CD4-positive, alpha-beta T cell treated with Interleukin-15 for 4 hours (primary cell): ENCODE measurements at places on chromosomes 11 and 22.

DNA sequence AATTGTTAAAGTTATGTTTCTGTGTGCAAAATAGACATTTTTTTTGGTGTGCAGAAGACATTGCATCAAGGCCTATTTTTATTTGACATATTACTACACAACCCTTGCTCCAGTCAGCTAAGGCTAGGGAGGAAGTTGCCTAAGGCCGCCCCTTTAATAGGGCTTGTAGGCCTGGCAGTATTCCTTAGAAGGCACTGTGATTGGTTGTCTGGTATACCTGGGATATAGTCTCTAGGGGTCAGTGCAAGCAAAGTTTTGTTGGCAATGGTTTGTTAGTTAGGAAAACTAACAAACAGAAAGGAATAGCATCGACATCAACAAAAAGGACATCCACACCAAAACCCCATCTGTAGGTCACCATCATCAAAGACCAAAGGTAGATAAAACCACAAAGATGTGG, 16.9 kb downstream of the CCDC15 start:
- no peak for DNase-seq

GRCh38 chr11:2421226-2421994, 20.9 kb downstream of the TSSC4 start:
- DNase-seq = no peak

DNA sequence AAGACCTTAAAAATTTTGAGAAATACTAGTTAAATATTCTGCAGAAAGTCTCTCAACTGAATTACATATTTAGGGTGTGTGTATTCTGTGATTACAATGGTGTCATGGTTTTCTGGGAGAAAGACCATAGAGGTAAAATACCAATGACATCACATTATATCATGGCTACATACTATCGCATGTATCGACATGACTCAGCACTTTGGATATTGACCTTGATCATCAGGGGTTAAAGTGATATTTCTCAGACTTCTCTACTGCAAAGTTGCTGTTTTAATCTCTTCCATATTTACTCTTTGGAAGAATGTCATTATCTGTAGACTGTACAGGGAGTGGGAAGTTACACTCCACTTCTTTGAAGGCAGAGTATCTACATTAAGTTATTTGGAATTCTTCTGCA, 1046.6 kb downstream of the FAM181B start:
- DNase-seq = no peak

- no peak for DNase-seq
Measured at GRCh38 chr11:126525216-126525615, 169.7 kb downstream of the ST3GAL4 start.

DNA sequence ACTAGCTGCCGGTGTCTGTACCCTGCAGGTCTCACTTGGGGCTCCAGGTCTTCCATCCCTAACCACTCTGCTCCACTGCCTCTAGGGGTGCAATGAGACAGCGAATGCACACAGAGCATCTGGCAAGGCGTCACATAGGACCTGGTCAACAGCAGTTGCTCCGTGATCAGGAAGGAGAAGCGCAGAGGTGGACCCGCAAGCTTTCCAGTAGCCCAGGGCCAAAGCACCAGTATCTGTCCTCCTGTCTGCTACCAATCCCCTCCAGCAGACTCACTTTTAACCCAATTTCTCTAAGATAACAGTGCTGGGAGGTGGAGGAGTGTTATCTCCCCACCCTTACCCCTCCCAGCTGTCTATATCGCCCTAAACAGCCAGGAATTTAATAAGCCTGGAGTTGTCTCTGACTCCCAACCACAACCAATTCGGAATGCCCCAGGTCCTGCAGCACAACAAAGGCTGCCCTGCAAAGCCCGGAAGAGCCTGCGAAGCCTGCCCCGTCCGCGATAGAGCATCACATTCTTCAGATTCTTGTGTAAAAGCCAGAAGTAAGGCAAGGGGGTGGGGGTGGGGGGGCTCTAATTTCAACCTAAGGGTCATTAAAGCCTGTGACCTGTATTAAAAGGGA, 19.3 kb downstream of the MYH9 start:
- DNase-seq = no peak

DNA sequence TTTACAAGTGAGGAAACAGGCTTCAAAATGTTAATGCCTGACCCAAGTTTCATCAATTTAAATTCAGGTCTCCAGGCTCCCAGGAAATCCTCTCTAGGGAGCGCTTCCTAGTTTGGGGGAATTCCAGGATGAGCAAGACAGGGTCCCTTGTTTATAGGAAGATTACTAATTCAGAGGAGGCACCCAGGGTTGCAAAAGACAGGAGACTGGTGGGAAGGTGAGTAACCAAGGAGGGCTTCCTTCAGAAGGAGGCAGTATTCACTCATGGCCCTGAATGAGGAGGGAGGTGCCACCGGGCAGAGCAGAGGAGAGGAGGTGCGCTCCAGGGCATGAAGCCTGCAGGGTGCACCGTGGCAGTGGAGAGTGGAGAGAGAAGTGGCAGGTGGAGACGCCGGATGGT, 1.6 kb downstream of the TMEM132A start:
- DNase-seq = no peak

DNA sequence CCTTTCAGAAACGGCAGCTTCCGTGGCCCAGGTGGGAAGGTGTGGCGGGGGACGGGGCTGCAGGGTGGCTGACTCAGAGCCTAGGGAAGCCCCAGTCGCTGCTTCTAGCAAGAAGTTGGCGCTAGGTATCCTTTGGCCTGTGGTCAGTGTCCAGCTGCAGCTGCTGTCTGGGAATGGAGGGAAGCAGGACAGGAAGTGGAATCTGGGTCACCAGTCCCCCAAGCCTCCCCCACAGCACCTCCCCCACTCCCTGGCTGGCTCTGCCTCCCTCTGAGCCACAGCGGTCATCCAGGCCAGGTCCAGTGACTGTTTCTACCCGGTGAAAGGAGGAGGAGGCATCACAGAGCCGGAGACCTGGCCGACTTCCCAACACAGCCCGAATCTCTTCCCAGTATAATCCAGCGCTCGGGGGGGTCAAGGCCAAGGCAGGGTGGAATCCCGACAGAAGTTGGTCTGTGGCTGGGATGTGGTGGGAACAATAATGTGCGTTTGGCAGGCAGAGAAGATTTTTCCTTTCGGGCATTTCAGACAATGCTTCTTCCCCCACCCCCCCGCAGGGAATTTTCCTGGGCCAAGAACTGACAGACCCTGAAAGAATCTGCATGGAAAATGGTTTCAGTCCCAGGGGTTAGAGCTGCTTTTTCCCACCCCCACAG, 45.1 kb downstream of the C11orf96 start:
- DNase-seq = no peak

DNA sequence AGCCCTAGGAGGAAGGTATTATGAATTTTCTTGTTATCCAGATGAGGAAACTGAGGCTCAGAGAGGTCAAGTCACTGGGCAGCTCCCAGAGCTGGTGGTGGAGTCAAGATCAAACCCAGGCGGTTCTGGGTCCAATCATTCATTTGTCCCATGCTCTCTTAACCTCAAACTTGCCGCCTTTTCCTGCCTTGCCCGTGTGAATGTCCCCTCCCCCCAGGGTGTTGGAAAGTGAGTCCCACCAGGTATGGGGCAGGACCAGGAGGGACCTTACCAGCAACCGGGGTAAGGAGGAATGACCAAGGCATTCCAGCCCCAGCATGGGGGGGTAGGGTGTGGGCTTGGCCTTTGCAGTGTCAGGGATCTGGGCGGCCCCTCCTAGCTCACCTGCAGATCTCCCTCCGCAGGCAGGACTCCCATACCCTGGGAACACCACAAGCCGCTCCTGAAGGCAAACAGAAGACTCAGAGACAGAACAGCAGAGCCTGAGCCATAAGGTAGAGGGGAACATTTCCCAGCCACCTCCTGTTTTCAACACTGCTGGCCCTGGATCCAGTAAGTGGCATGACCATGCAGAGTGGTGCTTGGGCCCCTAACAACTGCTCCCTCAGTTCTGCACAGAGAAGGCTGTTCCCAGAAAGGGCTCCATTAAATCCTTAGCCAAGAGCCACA, 41.2 kb upstream of the SYT7 start:
- no peak for DNase-seq

- DNase-seq = no peak
Measured at GRCh38 chr11:78048561-78048960, 15.1 kb upstream of the THRSP start.

GRCh38 chr22:38611559-38611958, 41.6 kb upstream of the DMC1 start:
- no peak for DNase-seq

DNA sequence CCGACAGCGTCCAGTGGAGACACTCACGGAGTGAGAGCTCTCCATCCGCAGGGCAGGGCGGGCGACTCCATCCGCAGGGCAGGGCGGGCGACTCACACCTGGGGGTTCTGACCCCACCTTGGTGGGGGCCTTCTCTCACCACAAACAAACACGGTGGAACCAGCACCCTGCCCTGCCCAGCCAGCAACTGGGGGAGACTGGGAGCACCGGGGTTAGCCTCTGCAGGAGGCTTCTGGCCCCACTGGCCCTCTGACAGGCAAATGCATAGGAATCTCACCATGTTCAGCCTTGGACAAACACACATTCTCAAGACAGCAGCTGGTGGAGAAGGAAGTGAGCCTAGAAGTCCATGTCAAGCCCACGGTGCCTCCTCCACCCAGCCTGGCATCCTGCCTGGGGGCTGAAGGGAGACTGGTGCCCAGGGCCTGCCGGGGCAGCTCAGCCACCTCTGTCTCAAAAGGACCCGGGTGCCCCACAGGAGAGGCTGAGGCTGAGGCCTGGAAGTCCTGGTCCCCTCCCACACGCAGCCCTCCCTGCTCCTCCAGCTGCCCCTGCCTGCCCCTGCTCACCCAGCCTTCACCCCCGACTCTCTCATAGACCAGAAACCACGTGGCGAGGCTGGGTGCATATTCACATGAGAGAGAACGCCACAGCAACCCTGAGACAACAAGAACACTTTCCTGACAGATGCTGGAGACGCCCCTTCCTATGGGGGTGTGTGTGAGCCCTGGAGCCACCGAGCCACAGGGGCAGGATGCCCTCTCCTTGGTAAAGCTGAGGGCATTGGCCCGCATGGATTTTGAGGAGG, 98.4 kb upstream of the B3GAT1 start:
- no peak for DNase-seq

DNA sequence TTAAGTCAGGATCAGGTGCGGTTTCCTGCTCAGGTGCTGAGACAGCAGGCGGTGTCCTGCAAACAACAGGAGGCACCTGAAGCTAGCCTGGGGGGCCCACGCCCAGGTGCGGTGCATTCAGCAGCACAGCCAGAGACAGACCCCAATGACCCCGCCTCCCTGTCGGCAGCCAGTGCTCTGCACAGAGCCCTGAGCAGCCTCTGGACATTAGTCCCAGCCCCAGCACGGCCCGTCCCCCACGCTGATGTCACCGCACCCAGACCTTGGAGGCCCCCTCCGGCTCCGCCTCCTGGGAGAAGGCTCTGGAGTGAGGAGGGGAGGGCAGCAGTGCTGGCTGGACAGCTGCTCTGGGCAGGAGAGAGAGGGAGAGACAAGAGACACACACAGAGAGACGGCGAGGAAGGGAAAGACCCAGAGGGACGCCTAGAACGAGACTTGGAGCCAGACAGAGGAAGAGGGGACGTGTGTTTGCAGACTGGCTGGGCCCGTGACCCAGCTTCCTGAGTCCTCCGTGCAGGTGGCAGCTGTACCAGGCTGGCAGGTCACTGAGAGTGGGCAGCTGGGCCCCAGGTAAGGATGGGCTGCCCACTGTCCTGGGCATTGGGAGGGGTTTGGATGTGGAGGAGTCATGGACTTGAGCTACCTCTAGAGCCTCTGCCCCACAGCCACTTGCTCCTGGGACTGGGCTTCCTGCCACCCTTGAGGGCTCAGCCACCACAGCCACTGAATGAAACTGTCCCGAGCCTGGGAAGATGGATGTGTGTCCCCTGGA, at the start of gene MYO7A:
TSS of gene MYO7A (plus strand) at position 327 of the 772 bp plus-strand sequence. CDS start 2,389 bp downstream, outside the sequence.
- DNase-seq = no peak

GRCh38 chr11:110454609-110455008, 24.9 kb downstream of the FDX1 start:
- DNase-seq = no peak

GRCh38 chr11:117462183-117462863, 134.7 kb downstream of the CEP164 start:
- DNase-seq = no peak

DNA sequence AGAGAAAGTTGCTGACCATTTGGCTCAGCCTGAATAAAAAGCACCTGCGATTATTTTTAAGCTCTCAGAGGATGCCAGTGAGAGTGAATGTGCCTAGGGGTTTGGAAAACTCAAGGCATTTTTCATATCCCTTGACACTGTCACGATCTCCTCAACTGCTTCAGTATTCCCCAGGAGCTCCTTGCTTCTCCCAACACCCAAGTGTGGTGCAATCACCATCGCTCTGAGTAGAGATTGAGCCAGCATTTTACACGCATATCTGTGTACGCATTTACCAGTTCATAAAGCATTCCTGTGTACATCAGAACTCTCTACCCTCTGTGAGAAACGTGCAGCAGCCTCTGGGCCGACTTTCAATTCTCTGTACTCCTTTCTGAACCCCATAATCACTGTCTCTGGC, 1.3 kb downstream of the SRRD start:
- DNase-seq = no peak

DNA sequence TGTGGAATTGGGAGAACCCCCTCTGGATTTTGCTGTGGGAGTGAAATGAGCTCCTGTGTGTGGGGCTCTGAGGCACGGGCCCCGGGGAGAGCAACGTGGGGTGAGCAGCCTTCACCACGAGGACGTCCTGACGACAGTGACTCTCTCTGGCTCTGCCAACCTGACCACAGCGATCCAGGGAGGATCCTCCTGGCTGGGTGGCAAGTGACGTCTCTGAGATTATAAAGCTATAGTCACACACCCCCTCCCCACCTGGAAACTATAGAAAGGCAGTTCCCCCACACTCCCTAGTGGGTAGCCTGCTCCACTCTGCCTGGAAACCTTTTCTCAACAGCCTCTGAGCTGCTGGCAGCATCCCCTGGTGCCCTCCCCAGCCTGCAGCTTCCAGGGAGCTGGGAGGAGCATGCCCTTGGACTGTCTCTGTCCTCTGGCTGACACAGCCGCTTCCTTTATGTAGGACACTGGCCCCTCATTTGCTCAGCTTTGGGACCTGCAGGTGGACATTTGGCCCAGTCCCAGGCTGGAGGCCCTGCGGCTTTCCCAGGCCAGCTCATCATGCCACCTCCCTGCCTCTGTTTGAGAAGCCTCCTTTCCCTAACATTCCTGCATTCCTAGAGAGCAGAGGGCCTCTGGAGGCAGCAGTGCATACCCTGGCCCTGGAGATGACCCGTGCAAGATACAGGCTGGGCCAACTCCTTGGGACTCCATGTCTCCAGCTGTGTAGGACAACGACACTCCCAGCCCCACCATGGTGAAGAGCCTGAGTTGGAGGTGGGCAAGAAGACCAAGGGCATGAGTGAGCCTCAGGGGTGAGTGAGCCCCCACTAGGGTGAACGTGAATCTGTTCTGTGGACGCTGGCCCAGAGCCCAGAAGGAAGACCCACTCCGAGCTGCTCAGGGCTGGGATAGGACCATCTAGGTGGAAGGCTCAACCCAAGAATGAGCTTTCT, 314.0 kb downstream of the NTM start:
- DNase-seq = no peak

GRCh38 chr11:68813773-68814172, 27.9 kb downstream of the CPT1A start:
- DNase-seq = no peak

GRCh38 chr11:1276041-1276790, 33.2 kb downstream of the TOLLIP start:
- DNase-seq = no peak
